ENCODE measurements at places on chromosomes 3 and 15.

- DNase-seq: no peak
These were observed 15.7 kb downstream of the GK5 start for GRCh38 chr3:142209655-142210054.

GRCh38 chr3:38031022-38031994, 1.9 kb upstream of the PLCD1 start:
- no peak for DNase-seq

DNA sequence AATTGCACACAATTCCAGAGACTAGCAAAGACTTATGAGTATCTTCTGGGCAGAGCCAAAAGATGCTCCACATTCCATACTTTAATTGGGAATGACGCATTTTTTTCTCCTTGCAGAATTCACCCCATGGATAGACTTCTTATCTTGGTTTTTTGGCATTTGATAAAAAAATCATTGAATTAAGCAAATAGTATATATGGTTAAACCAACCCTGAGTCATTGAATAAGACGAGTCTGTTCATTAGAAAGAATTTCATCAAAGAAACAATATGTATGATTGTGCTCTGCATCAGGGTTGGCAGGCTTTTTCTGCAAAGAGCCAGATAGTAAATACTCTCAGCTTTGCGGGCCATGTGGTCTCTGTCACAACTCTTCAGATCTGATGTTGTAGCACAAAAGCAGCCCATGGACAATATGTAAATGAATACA, 9.2 kb upstream of the PDZRN3 start:
- DNase-seq: no peak

DNA sequence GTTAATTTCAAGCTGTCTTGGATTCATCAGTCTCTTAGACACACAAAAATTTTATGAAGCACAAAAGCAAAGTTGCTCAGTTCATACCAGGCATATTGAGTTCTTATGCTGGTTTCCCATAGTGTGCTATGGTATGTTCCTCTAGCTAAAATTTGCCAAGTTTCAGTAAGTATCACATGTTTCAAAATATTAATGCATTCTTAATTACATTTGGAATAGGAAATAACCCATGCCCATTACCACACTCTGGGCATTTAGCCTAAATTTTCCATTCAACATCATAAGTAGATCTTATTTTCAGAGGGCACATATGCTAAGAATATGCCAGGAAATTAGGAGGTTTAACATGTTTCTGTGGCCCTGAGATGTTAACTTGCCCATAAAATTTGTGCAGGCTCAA, 289.9 kb downstream of the SHOX2 start:
- no peak for DNase-seq

DNA sequence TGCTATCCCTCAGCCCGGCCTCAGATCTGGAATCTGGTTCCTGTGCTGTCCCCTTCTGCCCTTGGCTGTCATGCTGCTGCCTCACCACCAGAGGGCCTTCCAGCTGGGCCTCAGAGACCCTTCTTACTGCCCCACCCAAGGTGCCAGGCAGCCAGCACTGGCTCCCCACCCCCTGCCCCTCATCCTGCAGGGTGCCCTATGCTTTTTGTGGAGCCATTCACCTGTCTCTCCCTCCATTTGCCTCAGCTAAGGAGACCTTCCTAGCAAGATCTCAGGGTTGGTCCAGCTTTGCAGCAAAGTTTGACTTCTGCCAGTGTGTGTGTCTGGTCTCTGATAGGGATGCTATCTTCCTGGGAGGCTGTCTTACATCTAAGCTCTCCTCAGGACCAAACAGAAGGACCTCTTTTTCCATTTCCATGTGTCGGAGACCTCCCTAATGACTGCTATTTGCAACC, 1.9 kb upstream of the VWA5B2 start:
- no peak for DNase-seq

- no peak for DNase-seq
These were observed 43.9 kb downstream of the LRRFIP2 start for GRCh38 chr3:37130448-37130847.

- DNase-seq: no peak
These were observed 16.0 kb downstream of the WDR82 start for GRCh38 chr3:52262447-52262846.

DNA sequence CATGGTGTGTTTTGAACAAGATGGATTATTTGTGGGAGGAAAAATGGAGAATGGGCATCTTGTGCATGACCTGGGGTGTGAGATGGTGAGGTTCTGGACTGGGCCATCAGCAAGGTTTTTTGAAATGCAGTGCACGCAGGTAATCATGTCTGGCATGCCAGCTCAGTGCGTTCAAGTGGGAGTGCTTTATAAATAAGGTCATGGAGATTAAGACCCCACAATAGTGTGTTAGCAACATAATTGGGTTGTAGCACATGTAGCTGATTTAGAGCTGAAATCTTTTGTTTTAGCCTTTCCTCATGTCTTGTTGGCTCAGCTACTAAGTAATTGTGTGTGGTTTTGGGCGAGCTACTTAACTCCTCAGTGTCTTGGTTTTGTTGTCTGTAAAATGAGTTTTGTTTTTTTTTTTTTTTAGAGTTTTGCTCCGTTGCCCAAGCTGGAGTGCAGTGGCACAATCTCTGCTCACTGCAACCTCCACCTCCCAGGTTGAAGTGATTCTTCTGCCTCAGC, 3.9 kb upstream of the CACNA1D start:
- no peak for DNase-seq

DNA sequence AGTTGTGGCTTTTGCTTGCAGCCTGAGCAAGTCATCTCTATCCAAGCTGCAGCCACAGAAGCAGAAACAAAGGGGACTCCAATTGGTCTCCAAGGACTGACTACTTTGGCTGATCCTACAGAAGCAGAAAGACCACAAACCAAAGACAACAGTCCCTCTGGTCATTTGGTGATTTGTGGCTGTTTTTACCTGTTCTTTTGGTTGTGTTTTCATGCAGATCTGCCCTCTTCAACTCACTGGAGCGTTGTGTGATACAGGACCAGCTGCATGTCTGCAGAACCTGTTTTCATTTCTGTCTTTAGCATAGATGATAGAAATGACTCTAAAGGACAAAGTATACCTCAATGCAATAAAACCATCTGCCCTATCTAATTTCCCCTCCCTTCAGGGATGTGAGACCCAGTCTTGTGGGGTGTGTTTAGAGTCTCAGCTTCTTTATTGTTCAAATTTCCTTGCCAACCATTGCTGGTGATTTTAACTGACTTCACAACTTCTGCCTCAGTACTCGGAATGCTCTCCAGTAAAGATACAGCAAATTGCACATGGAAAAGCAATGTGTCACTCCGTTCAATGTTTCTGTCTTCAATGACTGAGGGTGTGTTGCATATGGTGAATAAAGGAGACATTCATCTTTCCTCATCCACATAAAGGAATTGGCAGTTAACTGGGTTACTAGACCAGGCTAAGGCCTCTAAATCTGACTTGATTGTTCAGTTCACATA, 48.9 kb upstream of the SLC7A14 start:
- no peak for DNase-seq

- peak; percentile 72 for DNase-seq
These were observed at the start of gene MRPS25 for GRCh38 chr3:15064835-15065549. Gene MRPS25 (minus strand): TSS chr3:15065315. CDS start chr3:15065194, 121 bp downstream.

- DNase-seq: no peak
These were observed 389.2 kb upstream of the KCNMB2 start for GRCh38 chr3:178147001-178147400.
